ENCODE measurements at places on chromosomes 11 and 22. TPM values are rescaled to one million over a fixed set of nuclear protein-coding genes. Genes with fewer than 3 reads are reported as not detected.

Gene TSKU
- 42.8 TPM for total RNA-seq

Gene PANX1
- total RNA-seq, result 40.1 TPM

Gene HSPA8
- 714 TPM for total RNA-seq

GRCh38 chr22:45239681-45240051, 1.0 kb downstream of the KIAA0930 start:
- H3K36me3 ChIP-seq, result no peaks in the 10 kb centered on the region
- no peaks in the 10 kb centered on the region for H3K27me3 ChIP-seq
- no peak overlapping the region for H3K27ac ChIP-seq
- H3K4me3 ChIP-seq, result peak overlapping the region; percentile 83

- H3K27me3 ChIP-seq, result no peaks in the 10 kb centered on the region
- H3K36me3 ChIP-seq, result no peaks in the 10 kb centered on the region
- no peak overlapping the region for H3K4me3 ChIP-seq
- no peak for DNase-seq
- H3K4me1 ChIP-seq, result peaks cover 62% of the 10 kb centered on the region
Observed at GRCh38 chr22:23844739-23845202, 6.0 kb upstream of the DERL3 start.

- no peak overlapping the region for H3K4me3 ChIP-seq
- no peaks in the 10 kb centered on the region for H3K27me3 ChIP-seq
- no peak for DNase-seq
- peaks cover 24% of the 10 kb centered on the region for H3K4me1 ChIP-seq
- peaks cover 47% of the 10 kb centered on the region for H3K36me3 ChIP-seq
Observed at GRCh38 chr22:23829845-23830372, 8.9 kb downstream of the DERL3 start.

- H3K4me3 ChIP-seq, result no peak overlapping the region
- H3K27ac ChIP-seq, result no peak overlapping the region
- no peaks in the 10 kb centered on the region for H3K4me1 ChIP-seq
- no peak for DNase-seq
Observed at GRCh38 chr11:26418386-26418912, 86.5 kb downstream of the ANO3 start.

DNA sequence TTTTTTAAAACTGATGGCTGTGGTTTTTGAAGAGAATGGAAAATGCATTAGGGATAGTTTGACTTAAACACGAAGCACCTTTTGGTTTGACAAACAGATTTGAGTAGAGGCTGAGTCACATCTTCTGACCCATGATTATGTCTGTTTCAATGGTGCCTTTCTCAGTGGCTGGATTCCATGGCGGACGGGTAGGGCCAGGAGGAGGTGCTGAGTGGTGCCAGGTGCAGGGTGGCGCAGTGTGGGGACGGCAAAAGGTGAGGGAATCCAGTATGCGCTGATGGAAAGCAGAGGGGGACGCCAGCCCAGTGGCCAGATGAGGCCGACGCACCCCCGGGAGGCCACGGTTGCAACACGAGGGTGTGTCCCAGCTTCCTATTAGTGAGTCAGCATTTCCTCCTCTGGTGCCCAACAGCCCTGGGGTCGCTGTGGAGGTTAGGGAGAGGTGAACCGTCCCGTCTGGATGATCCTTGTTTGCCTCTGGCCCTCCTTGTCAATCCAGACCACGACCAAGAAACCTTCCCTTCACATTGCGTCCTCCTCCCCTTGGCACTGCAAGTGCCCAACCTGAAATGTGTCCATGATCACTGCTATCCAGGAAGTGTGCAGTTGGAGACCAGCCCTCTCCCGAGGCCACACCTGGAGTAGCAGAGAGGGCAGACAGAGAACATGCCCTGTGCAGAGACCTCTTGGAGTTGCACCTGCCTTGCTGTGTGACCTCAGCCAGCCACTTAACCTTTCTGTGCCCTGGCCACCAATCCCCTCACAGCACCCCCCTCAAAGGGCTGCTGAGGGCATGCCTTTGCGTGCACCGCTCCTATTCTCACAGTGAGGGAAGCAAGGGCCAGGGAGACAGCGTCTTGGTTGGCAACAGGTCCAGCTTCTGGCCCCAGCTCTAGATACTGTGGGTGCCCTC, 32.5 kb upstream of the ATXN10 start:
- H3K4me3 ChIP-seq, result no peak overlapping the region
- H3K27ac ChIP-seq, result no peak overlapping the region
- peaks cover 15% of the 10 kb centered on the region for H3K27me3 ChIP-seq
- H3K4me1 ChIP-seq, result peaks cover 26% of the 10 kb centered on the region
- no peak for DNase-seq

DNA sequence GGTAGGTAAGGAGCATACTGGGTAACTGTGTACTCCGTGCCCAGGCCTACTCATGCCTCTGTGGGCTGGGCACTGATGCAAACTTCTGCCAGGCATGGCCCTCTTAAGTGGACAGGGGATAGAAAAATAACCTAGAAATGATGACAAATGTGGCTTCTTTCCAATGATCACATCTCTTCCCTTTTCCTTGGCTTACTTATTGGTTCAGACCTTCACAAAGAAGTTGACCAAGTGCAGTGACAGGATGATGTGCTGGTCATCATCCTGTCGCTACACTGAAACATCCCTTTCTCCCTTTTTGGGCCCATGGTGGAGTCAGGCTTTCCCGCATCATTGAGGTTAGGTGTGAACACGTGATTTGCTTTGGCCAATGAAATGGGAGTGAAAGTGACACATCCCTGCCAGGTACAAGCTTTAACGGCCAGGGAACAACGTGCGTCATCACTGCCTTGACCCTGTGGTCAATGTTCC, 31.8 kb upstream of the APOBEC3A start:
- H3K27me3 ChIP-seq, result peaks cover 6% of the 10 kb centered on the region
- H3K27ac ChIP-seq, result peak overlapping the region; percentile 58
- peaks cover 32% of the 10 kb centered on the region for H3K4me1 ChIP-seq
- no peaks in the 10 kb centered on the region for H3K36me3 ChIP-seq

- no peaks in the 10 kb centered on the region for H3K36me3 ChIP-seq
- H3K4me3 ChIP-seq, result no peak overlapping the region
- peaks cover 5% of the 10 kb centered on the region for H3K27me3 ChIP-seq
- DNase-seq, result no peak
- no peaks in the 10 kb centered on the region for H3K4me1 ChIP-seq
Observed at GRCh38 chr11:61194169-61194671, 9.1 kb upstream of the PGA3 start.

DNA sequence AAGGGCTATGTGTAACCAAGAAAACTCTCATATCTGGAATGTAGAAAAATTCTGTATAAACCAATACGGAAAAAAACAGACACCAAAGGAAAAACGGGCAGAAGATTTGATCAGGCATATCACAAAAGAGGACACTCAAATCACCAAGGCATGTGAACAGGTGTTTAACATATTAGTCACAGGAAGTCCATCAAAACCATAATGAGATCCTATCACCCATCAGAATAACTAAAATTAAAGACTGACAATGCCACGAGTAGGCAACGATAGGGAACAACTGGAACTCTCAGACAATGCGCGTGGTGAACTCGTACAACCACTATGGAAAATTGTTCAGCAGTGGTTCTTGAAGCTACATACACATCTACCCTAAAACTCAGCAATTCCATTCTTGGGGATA, 94.5 kb downstream of the MICAL3 start:
- no peak overlapping the region for H3K4me3 ChIP-seq
- DNase-seq, result no peak
- H3K27ac ChIP-seq, result no peak overlapping the region

DNA sequence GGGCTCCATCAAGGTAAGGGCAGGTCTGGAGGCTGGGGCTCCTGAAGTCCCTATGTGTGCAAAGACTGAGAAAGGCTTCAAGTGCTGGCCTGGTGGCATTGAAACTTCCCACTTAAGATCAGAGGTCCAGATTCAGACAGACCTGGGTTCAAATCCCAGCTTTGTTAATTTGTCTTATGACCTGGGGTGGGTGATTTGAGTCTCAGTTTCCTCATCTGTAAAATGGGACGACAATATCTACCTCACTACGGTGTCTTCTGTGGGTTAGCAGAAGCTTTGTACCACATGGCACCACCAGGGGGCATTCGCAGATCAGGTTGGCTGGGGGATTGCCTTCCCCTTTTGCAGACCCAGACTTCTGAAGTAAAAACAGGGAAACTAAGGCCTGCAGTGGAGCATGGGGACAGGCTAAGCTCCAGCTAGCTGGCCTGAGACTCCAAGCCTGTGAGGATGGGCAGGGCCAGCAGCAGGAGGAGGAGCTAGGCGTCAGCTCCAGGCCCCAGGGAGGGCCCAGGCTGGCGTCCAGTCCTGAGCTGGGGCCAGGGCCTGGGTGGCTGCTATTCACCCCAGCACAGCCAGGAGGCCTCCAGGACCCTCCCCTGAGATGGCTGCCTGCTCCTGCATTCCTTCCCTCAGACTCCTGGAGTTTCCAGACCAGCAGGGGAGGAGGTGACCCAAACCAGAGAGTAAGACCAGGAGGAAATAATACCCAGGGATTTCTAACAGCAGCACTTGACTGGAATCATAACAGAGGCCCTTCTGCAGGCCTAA, 1.5 kb downstream of the CASTOR1 start:
- H3K27ac ChIP-seq, result peak overlapping the region; percentile 84
- DNase-seq, result peak; percentile 41
- H3K36me3 ChIP-seq, result peaks cover 4% of the 10 kb centered on the region
- H3K4me1 ChIP-seq, result peaks cover 15% of the 10 kb centered on the region

GRCh38 chr11:111046291-111046690, 199.2 kb upstream of the POU2AF2 start:
- peaks cover 7% of the 10 kb centered on the region for H3K4me1 ChIP-seq
- H3K27ac ChIP-seq, result no peak overlapping the region
- H3K4me3 ChIP-seq, result no peak overlapping the region
- no peaks in the 10 kb centered on the region for H3K36me3 ChIP-seq

DNA sequence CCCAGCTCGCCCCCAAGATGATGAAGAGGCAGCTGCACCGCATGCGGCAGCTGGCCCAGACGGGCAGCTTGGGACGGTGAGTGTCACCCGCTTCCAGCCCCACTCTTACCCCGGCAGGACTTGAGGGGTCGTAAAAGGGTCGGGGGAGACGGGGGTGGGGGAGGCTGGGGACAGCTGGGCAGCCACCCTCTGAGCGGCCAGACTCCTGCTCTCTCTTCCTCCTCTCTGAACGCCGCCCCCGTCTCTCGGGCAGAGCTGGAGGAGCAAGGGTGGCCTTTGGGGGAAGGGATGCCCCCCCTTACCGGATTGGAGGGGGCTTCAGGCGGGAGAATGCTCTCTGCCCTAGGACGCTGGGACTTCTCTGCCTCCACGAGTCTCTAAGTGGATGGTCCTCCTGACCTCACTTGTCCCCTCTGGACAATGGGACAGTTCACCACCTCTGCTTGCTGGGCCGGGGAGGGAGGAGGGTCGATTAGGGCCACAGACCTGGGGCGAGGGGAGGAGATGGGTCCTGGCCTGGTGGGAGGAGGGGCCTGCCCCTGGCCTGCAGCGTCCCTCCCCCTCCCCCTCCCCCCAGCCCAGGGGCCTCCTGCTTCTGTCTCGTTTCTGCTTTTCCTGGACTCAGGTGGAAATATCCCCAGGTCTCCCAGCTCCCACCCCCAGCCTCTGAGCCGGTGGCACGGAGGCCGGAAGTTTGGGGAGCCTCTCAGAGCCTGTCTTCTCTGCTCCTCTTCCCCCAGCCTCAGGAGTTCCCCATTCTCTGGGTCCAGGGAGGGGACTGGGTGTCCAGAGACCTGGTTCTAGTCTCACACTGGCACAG, 512 bp downstream of the SH3BP1 start:
- DNase-seq, result no peak
- H3K36me3 ChIP-seq, result peaks cover 5% of the 10 kb centered on the region
- peaks cover 21% of the 10 kb centered on the region for H3K4me1 ChIP-seq
- H3K27ac ChIP-seq, result peak overlapping the region; percentile 91
- no peaks in the 10 kb centered on the region for H3K27me3 ChIP-seq
- peak overlapping the region; percentile 87 for H3K4me3 ChIP-seq

DNA sequence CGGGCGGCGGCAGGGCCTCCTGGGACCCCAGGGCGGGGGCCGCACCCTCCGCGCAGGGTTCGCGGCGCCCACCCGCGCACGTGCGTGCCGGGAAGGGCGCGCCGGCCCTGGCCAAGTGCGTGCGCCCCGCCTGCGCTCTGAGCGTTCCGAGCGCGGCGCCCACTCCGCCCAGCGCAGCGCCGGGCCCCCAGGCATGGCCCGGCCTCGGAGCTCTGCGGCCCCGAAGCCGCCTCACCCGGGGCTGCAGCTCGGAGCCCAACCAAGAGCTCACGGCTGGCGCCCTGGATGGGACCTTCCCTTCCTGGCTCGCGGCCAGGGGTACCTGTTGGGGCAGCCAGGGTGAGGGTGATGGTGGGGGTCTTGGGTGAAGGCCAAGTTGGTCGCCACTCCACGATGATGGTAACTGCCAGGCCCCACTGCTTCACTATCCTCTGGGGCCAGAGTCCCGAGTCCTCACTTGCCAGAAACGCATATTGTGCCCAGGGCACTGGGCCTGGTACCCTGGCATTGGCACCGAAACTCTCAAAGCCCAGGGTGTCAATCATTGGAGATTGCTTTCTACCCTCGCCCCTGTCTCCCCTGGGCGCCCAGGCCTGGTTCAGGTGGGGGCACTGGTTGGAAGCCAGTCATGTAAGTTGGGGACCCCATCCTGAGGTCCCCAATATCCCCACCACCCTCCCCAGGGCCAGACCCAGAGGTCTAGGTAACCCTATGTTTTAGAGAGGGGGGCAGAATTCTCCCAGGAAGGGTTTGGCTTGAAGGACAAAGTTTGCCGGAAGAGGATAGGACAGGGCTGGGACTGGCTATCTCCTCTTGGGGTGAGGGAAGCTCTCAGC, 882 bp downstream of the ANO1 start:
- H3K4me3 ChIP-seq, result peak overlapping the region; percentile 37
- H3K4me1 ChIP-seq, result peaks cover 7% of the 10 kb centered on the region
- DNase-seq, result no peak
- peaks cover 75% of the 10 kb centered on the region for H3K27me3 ChIP-seq
- H3K27ac ChIP-seq, result no peak overlapping the region
- peaks cover 3% of the 10 kb centered on the region for H3K36me3 ChIP-seq

GRCh38 chr11:35541621-35542375, 16.4 kb upstream of the PAMR1 start:
- H3K36me3 ChIP-seq, result no peaks in the 10 kb centered on the region
- H3K27me3 ChIP-seq, result no peaks in the 10 kb centered on the region
- no peak overlapping the region for H3K4me3 ChIP-seq
